ENCODE measurements at places on chromosomes 5 and 9. TPM values are rescaled to one million over a fixed set of nuclear protein-coding genes. Genes with fewer than 3 reads are reported as not detected.
A peak's percentile ranks its signal among the peaks of the same experiment; 100 is the strongest.

PCDHA13 gene
- 9.8 TPM for total RNA-seq

- H3K4me1 ChIP-seq = no peaks in the 10 kb centered on the region
- H3K27me3 ChIP-seq = no peaks in the 10 kb centered on the region
- H3K27ac ChIP-seq = no peak overlapping the region
- DNase-seq = no peak
- no peak overlapping the region for H3K4me3 ChIP-seq
Measured at GRCh38 chr5:92946546-92946945, 634.5 kb downstream of the NR2F1-AS1 start.

- H3K4me3 ChIP-seq = no peak overlapping the region
- no peaks in the 10 kb centered on the region for H3K36me3 ChIP-seq
- H3K4me1 ChIP-seq = no peaks in the 10 kb centered on the region
Measured at GRCh38 chr9:101635473-101635872, 40.7 kb upstream of the PPP3R2 start.

DNA sequence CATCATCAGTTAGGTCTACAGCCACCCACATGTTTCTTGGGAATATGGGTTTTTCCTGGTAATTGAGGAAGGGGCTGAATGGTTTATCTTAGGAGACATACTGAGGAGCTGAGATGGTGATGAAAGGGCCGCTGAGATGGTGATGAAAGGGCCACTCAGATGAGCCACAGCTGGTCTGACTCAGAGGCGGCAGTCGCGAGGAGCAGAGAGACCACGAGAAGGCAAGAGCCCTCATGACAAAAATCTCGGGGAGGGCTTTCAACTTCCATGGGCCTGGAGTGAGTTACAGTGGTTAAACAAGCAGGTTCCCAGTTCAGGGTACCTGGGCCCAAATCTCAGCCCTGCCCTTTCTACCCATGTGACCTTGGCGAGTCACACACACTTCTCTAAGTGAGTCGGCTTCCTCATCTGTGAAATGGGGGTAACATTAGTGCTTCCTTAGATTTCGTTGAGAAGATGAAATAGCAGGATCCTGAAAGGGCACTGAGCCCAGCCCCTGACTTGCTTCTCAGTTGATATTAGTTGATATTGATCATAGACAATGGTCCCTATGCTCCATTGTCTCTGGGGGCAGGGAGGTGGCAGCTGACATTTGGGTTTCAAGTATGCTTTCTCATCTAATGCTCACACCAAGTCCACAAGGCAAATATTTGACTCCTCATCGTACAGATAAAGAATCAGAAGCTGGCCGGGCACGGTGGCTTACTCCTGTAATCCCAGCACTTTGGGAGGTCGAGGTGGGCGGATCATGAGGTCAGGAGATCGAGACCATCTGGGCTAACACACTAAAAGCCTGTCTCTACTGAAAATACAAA lies 169.5 kb downstream of the RGS3 start:
- no peak for DNase-seq
- H3K27ac ChIP-seq = no peak overlapping the region
- no peak overlapping the region for H3K4me3 ChIP-seq
- H3K36me3 ChIP-seq = no peaks in the 10 kb centered on the region

DNA sequence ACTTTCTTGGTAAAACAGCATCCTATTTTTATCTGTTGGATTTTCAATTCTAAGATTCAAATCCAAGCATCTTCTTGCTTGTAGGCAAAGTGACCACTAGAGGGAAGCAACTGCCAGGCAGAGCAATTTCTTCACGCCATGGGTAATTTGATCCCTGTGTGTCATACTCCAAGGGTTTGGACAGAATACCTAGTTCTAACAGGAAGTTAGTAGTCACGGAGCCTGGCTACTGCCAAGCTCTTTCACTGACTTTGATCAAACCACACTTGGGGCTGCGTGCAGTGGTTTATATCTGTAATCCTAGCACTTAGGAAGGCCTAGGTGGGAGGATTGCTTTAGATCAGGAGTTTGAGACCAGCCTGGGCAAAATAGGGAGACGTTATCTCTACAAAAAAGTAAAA lies 473.6 kb upstream of the TNC start:
- H3K27me3 ChIP-seq = no peaks in the 10 kb centered on the region
- H3K4me3 ChIP-seq = no peak overlapping the region
- no peak overlapping the region for H3K27ac ChIP-seq
- no peaks in the 10 kb centered on the region for H3K36me3 ChIP-seq
- peak; percentile 60 for DNase-seq
